ENCODE measurements at places on chromosomes 2 and 18.

GRCh38 chr2:216934151-216934550 lies 74.3 kb upstream of the TNP1 start:
- no peak for DNase-seq

DNA sequence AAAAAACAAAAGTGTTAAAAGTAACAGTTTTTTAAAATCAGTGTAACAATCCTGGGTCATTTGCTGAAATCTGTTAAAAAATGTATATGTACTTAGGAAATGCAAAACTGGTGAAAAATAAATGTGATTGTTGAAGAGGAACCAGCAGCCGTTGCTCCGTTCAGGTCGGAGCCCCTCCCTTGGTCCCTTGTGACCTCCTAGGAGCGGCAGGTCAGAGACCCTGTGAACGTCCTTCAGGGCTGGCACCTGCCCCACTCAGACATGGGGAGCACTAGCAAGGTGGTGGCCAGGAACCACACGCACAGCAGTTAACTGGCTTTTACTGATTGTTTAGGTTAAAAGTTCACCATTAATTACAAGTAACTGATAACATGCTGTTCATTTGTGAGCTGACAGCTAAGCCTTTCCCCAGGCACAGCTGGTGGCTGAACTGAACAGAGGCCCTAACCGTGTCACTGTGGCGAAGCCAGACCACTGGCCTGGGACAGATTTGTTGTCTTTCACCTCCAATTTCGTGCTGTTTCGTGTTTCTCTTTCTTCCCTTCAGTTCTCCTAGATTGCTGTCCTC lies 159.2 kb upstream of the ALKAL2 start:
- no peak for DNase-seq

DNA sequence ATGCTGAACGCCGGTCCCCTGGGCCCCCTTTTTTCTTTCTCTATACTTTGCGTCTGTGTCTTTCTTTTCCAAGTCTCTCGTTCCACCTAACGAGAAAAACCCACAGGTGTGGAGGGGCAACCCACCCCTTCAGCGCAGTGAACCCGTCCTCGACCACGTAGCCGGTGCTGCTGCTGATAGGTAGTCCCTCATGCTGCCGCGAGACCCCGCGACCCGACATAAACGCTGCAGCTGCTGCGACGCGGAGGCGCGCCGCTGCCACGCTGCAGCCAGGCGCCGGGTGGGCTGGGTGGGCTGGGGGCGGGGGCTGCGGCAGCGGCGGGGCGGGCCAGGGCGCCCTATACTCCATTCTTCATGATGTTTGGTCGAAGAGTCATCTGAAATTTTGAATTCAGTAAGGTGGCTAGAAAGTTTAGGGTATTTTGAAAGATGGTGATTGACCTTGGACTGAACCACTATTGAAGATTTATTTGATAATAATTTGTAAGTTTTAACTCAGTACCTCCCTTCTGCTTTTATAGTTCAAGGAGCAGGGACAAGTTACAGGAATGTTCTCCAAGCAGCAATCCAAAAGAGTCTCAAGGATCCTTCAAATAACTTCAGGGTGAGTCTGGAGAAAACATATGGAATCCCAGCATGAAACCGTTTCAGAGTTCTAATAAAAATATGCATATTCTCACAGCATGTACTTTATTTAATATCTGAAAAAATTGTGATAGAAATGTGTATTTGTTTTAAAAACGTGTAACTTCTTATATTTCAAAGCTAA lies 24.1 kb downstream of the CFLAR start:
- DNase-seq, result peak; percentile 34

DNA sequence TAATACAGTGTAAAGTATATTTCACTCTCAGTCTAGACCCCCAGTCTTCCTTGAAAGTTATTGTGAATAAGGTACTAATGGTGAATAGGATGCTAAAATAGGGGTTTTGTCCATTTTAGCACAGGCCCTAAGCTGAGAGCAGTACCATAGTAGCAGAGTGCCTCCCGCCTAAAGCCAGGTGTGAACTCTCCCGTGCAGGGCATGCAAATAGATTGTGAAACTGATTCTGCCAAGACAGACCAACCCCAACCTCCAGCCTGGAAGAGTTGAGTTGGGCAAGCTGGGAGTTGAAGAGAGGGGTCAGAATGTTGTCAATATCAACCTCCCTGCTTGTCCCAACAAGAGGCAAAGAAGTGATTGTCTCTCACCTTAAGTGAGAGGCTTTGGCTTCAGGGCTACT lies 97.4 kb upstream of the CYRIA start:
- DNase-seq, result no peak

- DNase-seq, result peak; percentile 30
These were observed 725 bp upstream of the ANKRD53 start for GRCh38 chr2:70977605-70978205.

DNA sequence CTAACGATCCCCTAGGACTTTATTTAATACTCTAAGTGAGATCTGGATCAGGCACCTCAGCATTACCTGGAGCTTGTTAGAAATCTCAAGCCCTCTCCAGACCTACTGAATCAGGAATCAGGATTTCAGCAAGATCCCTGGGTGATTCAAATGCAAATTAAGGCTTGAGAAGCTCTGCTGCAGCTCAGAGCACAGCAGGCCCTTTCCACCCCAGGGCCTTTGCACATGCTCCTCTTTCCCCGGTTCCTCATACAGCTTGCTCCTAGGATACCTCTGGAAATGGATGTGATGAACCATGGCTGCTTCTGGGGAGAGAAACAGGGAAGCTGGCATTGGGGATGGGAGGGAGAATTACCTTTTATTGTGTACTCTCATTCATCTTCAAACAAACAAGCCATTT lies 40.3 kb upstream of the MGAT4A start:
- DNase-seq, result peak; percentile 51

GRCh38 chr2:211766689-211767088 lies 771.9 kb downstream of the ERBB4 start:
- no peak for DNase-seq

GRCh38 chr2:109194620-109194937 lies 65.6 kb downstream of the SH3RF3 start:
- DNase-seq, result peak; percentile 61

DNA sequence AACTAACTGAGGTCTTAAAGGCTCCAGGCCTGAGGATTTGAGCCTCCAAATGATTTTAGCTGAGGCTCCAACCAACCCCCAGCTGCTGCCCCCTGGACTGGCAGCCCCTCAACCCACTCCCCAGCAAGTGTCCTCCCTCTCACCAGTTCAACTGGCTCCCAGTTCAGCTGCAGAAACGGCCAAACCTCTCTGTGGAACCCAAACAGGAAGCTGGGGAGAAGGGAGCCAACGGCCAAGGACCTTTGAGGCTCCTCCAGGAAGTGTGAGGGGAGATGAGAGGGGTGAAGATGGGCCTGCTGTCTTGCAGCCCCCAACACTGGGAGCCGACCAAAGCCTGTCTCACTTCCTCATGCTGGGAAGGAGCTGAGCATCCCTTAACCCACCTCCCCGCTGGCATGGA lies 24.9 kb downstream of the ZFP36L2 start:
- no peak for DNase-seq

DNA sequence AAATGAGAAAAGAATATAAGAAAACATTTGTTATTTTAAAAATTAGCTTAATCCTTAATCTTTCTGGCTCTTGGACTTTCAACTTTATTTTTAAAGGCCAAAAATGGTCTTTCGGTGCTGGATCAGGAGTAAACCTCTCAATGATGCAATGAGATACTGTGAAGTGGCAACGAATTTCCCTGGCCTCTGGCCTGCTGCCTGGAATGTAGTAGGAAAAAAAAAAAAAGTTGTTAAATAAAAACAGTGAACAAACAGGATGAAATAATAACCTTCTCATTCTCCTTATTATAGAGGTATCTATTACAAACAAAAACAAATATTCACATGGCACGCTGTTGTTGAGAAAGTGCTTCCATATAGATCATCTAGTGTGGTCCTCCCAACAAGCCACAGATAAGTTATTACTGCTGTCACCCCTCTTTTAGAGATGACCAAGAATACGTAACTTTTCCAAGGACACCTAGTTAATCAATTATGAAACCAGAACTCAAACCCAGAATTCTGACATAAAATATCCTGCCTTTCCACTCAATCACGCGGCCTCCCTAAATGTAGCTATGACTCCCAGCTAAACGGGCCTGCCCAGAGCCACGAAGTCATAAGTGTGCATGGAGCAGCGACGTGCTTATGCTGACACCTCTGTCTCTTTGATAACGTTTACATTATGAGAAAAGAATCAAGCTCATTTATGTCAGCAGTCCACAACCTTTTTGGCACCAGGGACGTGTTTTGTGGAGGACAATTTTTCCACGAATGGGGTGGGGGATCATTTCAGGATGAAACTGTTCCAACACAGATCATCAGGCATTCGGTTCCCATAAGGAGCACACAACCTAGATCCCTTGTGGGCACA lies 170.9 kb downstream of the BCL2 start:
- no peak for DNase-seq

Measured in H7 (cell line).